Smooth muscle cell of the umbilical artery (primary cell): ENCODE measurements at places on chromosomes 6 and 20. TPM values are rescaled to one million over a fixed set of nuclear protein-coding genes. Genes with fewer than 3 reads are reported as not detected.

TOX2 gene
- total RNA-seq, result 2.1 and 2.2 TPM in 2 replicates

BTN1A1 gene
- not detected in 2 replicates for total RNA-seq

DEFB132 gene
- not detected in 2 replicates for total RNA-seq

LPA gene
- total RNA-seq, result not detected in 2 replicates

PMEPA1 gene
- total RNA-seq, result 9.0 and 20.5 TPM in 2 replicates

SLC22A7 gene
- total RNA-seq, result not detected in 2 replicates

SMLR1 gene
- not detected in 2 replicates for total RNA-seq

TRIM15 gene
- total RNA-seq, result not detected in 2 replicates

THBS2 gene
- 1,449 and 1,500 TPM in 2 replicates for total RNA-seq

ATRN gene
- 68.5 and 76.9 TPM in 2 replicates for total RNA-seq

HDGFL1 gene
- not detected in 2 replicates for total RNA-seq

CD109 gene
- total RNA-seq, result 22.0 and 58.7 TPM in 2 replicates
